CD4-positive, alpha-beta T cell treated with Interleukin-1 beta for 1 hour (primary cell): ENCODE measurements at places on chromosomes 3 and 15.

DNA sequence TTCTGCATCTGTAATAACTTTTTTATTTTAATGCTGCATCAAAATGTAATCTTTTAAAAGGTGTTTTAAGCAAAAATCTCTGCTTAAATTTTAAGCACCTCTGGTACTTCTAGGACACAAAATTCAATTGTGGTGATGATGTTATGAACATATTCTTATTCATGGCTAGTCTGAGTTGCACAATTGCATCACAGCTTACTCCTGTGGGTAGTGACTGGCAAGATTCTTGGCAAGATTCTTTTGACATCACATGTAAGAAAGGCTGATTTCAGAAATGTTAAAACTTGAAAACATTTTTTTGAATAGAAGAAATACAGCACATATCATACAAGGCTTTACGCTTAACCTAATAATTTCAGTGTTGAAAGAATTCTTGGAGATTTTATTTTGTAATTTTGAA, 35.7 kb downstream of the IQCH start:
- no peak for DNase-seq

DNA sequence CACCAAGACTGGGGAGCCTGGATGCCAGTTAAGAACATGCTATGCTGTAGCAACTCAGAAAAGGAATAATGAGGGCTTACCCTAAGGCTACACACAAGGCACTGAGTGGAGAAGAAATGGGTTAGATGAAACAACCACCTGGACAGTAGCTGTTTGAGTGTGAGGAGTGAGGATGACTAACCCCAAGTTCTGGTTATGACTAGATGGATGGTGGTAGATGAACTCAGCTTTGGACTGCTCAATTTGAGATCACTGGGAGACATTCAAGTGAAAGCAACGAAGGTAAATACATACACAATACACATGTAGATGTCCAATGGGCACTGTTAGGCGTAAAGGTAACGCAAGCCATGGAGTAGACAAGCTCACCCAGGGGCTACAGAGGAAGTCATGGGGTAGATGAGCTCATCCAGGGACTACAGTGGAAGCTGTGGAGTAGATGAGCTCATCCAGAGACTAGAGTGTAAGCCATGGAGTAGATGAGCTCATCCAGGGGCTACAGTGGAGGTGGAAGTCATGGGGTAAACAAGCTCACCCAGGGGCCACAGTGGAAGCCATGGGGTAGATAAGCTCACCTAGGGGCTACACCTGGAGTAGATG, 98.3 kb downstream of the ANO10 start:
- DNase-seq: no peak

DNA sequence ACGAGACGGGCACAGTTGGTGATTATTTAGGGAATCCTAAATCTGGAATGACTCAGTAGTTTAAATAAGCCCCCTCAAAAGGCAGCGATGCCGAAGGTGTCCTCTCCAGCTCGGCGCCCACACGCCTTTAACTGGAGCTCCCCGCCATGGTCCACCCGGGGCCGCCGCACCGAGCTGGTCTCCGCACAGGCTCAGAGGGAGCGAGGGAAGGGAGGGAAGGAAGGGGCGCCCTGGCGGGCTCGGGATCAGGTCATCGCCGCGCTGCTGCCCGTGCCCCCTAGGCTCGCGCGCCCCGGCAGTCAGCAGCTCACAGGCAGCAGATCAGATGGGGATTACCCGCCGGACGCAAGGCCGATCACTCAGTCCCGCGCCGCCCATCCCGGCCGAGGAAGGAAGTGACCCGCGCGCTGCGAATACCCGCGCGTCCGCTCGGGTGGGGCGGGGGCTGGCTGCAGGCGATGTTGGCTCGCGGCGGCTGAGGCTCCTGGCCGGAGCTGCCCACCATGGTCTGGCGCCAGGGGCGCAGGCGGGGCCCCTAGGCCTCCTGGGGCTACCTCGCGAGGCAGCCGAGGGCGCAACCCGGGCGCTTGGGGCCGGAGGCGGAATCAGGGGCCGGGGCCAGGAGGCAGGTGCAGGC, 318.0 kb downstream of the FGF12 start:
- no peak for DNase-seq

GRCh38 chr15:99434506-99435112, 131.2 kb upstream of the MEF2A start:
- no peak for DNase-seq

DNA sequence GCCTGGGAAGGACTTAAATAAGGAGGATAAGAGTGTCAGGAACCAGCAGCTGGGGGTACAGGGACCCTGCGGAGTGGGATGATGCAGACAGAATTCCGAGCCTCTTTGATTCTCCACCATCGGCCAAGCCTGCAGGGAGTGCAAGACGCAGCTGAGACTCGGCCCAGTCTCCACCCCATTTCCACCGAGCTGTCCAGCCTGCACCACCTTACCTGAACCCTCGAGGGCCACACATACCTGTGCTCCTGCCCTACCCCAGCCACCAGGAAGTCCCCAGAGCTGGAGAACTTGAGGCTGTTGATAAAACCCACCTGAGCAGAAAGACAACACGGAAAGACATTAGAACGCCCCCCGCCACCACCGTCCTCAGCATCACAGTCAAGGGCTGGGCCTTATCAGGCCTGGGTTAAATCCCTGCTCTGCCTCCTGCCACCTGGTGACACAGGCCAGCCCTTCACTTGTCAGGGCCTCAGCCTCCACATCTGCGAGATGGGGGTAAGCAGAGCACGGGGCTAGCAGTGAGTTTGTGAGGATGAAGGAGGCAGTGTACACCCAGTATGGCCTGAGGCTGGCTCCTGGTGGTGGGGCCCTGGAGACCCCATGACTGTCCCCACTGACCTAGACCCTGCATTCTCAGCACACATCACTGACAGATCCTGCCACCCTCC, 8.1 kb downstream of the RRP9 start:
- no peak for DNase-seq

DNA sequence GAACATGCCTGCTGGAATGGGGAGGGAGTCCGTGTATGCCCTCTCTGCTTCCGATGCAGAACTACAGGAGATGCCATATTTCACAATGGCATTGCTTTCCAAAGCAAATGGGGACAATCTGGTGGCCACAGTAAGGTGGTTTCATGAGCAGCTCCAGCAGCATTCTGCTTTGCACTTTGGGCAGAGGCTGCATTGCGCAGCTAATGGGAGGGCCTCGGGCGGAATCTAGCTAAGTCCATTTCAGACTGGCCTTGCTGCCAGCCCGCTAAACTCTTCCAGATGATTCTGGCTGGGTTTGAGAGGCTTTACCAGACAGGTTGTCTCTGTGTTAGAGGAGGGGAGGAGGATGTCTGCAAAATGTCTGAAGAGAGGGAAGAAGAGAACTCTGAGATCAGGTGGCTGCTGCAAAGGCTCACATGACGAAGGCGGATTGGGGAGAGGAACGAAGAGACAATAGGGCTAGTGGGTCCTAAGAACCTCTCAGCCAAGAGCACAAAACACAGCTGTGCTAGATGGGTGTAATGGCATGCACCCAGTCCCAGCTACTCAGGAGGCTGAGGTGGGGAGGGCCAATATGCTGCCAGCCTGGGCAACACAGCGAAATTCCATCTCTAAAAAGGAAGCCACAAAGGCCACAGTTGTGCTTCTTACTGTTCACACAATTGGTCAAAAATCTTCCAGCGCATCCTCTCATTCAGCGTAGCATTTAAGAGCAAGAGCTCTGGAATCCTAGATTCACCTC, 63.7 kb downstream of the BDH1 start:
- DNase-seq: no peak

DNA sequence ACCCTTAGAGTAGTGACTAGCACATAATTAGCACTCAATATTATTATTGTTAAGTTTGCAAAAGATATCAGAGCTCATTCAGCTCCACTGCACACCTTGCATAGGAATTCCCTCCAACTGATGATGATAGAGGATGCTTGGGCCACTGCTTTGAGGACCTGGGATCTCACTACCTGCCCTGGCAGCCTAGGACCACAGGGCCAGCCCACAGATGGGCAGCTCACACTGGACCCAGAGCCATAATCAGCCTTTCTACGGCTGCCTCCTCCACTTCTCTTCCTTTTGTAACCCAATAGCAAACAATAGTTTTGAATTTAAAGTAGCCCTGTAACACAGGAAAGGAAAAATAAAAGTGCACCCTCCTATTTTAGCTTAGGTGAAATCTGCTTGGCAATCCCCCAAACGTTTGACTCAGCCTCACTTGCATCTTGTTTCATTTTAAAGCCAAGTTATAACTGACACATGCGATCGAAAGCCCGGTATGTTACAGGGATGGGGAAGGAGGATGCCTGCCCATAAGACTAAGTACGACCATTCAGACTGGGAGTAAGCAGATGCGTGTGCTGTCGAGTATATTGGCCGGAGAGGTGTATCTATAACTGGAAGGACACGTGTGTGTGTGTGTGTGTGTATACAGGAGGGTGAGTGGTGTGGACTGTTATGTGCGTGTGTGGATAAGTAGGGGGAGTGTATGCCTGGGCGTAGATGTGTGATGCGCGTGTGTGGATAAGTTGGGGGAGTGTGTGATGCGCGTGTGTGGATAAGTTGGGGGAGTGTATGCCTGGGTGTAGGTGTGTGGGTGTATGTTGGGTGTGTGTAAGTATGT, 65.9 kb downstream of the CPN2 start:
- no peak for DNase-seq

GRCh38 chr3:46460051-46460450, 4.7 kb downstream of the LTF start:
- no peak for DNase-seq

DNA sequence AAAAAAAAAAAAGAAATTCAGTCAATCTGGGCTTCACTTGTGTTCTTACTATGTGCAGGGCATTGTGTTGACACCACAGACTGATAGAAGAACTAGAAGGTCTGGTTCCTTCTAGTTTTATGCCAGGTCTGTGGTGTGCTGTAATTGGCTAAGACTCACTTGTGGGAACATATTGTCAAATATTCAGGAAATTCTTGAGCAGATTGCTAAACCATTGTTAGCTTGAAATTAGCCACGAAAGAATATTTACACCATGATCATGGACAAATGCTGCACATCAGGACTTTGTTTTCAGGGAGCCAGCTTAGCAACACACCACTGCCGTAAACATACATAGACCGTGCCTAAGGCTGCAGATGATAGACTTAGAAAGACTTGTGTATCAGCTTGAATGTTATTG, 74.6 kb downstream of the GTPBP8 start:
- no peak for DNase-seq

- DNase-seq: no peak
Measured at GRCh38 chr3:142604940-142605339, 8.7 kb downstream of the PLS1 start.

DNA sequence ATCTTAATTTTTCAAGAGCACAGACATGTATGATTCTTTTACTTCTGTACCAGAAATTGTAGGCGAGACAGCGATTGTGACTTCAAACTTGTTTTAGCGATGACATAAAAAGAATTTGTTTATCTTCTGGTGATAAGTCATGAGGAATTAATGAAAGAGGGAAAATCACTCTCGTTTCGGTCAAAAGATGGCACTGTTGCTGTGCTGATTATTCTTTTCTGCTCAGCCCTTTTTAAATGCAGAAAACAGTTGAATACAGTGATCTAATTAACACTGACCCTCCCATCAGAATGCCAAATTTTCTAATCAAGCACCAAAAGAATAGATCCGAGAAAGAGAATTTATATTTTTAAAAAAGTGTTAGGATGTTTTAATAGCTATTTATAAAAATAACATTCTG, 52.6 kb downstream of the NSUN3 start:
- no peak for DNase-seq

- no peak for DNase-seq
Measured at GRCh38 chr15:75346796-75347221, at the start of gene NEIL1. TSS of gene NEIL1 (plus strand) at chr15:75347039. CDS start at chr15:75348906, 1,867 bp downstream.

DNA sequence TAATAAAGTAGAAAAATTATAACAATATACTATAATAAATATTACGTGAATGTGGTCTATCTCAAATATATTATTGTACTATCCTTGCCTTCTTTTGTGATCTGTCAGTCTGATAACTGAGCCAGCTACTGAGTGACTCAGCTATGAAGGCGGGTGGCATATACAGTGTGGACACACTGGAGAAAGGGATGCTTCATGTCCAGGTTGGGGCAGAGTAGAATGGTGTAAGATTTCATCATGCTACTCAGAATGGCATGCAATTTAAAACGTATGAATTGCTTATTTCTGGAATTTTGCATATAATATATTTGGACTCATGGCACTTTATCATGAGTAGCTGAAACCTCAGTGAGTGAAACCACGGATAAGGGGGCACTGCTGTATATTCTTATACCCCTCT, 172.9 kb upstream of the TBC1D5 start:
- no peak for DNase-seq

- no peak for DNase-seq
Measured at GRCh38 chr3:14047841-14048240, 76.8 kb downstream of the CHCHD4 start.

- DNase-seq: no peak
Measured at GRCh38 chr3:69164296-69164695, 41.9 kb upstream of the LMOD3 start.

DNA sequence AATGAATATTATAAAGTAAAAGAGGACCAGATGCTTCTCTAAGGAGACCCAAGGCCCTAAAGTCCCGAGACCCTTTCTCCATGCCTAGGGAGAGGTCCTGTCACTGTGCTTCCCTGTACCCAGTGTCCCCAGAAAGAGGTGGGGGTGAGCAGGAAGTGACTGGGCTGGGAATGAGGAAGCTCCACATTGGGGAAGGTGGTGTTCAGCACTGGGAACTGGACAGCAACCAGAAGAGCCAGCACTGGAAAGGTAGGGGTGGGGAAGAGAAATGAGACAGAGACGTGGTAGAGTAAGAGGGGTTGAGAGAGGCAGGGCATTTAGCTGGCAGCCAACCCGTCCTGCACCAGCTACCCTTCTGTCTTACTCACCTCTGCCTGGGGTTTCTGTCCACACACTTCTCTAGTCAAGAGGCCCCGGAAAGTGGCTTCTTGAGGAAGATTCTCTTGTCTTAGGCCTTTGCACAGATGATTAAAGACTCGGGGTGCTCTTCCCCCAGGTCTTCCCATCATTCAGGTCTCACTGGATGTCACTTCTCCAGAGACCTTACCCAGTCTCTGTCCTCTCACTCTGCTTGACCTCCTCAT, 12.2 kb downstream of the RRP9 start:
- no peak for DNase-seq

- peak; percentile 8 for DNase-seq
Measured at GRCh38 chr3:113948015-113948917, 453 bp downstream of the ZDHHC23 start.

- no peak for DNase-seq
Measured at GRCh38 chr3:131082246-131082645, 55.6 kb downstream of the NEK11 start.

- DNase-seq: no peak
Measured at GRCh38 chr3:179921500-179921899, 115.2 kb downstream of the PEX5L start.

GRCh38 chr3:39056151-39056550, 4.3 kb downstream of the WDR48 start:
- DNase-seq: no peak
